NCI-H1105 treated with DMSO at 0.1 percent for 48 hours (cell line): ENCODE measurements at places on chromosomes 2 and 18.

DNA sequence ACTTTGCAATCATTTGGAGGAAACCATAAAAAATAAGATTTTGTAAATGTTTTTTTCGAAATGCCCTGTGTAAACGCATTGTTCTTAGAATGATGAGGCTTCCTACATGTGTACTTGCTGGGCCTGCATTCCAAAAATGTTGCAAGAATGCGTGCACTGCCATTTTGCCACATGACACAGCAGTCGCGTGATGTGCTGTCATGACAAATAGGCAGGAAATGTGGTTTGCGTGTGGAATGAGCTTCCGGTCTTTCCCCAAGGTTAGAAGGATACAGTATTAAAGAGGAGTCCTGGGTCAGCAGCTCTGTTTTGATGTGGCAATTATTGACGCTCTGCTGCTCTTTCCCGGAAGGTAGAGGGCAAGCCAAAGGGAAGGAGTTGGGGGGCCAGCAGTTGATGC lies 18.1 kb upstream of the SERPINB2 start:
- DNase-seq = no peak

DNA sequence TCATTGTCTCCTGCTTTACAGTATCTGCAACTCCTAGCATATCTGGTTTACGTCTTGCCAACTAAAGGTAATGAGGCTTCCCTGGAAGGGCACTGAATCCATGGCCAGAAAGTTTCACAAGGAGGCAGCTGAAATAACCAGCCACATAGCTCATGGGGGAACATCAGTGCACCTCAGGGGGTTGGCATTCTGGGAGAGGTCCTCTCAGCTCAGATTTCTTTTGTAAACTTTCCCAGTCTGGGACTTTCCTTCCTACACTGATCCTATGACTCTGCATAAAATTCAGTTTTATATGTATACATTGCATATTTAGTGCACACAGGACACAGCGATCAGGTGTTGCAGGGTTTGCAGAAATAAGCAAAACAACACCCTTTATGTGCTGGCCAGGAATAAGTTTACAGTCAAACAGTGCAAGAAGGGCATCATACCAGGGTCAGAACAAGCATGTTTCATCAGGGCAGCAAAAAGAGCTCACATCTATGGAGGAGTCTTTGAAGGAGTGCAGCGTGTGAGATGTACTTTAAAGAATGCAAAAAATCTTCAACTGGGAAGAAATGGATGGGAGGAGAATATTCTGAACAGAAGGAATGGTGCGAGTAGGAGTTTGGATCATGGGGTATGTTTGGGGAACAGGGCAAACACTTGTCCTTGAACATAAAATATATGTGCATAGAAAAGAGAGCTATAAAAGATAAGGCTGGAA lies 240.6 kb upstream of the RAB12 start:
- DNase-seq = no peak

DNA sequence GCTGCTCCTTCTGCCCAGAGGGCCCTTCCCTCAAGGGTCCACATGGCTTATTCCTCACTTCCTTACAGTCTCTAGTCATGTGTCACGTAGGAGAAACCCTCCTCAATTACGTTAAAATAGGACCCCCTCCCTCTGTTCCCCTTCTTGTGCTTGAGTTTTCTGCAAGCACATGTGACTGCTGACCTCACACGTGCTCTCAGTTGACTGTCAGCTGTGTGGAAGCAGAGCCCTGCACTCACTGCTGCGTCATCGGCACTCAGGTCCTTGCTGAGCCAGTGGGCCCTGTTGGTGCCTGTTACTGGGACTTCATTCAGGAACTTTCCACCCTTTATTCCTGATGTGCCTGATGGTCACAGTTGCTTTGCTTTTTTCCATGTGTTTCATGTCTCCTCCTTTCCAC lies 11.1 kb downstream of the ATG16L1 start:
- DNase-seq = no peak

DNA sequence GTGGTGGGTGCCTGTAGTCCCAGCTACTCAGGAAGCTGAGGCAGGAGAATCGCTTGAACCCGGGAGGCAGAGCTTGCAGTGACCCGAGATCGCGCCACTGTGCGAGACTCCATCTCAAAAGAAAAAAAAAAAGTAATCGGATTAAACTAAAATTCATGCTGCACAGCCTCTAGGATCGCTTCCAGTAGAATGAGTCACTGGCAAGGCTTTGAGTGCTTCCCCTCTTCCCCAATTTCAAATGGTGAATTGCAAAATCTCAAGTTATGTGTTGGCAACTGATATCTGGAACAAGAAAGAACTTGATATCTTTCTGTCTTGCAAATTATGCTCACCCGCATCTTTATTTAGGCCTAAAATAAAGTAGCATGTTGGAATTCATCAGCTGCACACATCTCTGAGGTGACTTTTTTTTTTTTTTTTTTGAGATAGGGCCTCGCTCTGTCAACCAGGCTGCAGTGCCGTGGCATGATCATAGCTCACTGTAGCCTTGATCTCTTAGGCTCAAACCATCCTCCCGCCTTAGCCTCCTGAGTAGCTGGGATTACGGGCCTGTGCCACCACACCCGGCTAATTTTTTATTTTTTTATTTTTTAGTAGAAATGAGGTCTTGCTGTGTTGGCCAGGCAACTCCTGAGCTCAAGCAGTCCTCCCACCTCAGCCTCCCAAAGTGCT lies 12.7 kb downstream of the TTC39C start:
- no peak for DNase-seq

DNA sequence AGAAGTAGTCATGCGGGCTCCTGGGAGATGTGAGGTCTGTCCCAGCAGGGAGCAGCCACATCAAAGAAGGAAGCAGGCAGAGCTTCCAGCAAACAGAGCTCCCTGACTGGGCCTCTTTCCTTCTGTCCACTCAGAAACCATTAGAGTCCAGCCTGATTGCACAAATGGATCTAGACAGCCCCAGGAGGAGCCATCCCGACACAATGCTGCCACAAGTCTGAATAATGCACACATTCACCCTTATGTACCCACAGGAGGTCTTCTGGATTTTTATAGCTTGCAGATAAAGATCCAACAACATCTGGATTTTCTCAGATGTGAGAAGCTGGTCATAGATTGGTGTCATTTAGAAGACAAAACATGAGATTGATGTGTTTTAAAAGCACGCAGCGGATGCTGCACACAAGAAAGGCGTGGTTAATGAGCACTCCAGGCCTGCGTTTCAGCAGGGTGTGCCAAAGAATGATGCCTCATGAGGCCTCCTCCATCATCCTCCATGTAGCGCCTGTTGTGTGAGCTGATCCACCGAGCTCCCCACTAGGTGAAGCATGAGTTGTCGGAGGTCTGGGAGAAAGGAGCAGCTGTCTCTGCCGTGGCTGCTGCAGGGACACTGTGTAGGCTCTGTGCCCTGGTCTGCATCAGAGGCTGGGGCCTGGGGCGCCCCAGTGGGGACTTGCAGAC lies 60.6 kb downstream of the MTCL1 start:
- no peak for DNase-seq
